ENCODE measurements at places on chromosomes 1 and 21. TPM values are rescaled to one million over a fixed set of nuclear protein-coding genes. Genes with fewer than 3 reads are reported as not detected.

WNT4 gene
- total RNA-seq: not detected

KCNA3 gene
- total RNA-seq: 115 TPM

PLEKHM2 gene
- 54.8 TPM for total RNA-seq

RUNX3 gene
- 243 TPM for total RNA-seq

SLC35F3 gene
- not detected for total RNA-seq

KDF1 gene
- 1.3 TPM for total RNA-seq

SLC45A1 gene
- 0.65 TPM for total RNA-seq

MGST3 gene
- 42.1 TPM for total RNA-seq

ZBTB8OS gene
- total RNA-seq: 41.9 TPM

NBPF10 gene
- 3.8 TPM for total RNA-seq

APOBEC4 gene
- not detected for total RNA-seq

GREM2 gene
- total RNA-seq: 8.5 TPM

CELA2A gene
- total RNA-seq: not detected

KCNK1 gene
- total RNA-seq: 0.73 TPM

FLG gene
- total RNA-seq: not detected

NUAK2 gene
- 8.6 TPM for total RNA-seq

HOOK1 gene
- total RNA-seq: 18.0 TPM

REN gene
- not detected for total RNA-seq

LCE1D gene
- not detected for total RNA-seq
